Epithelial cell of proximal tubule (primary cell): ENCODE measurements at places on chromosomes 6 and 20.

GRCh38 chr6:18211338-18211737, 53.0 kb downstream of the DEK start:
- DNase-seq: no peak

- DNase-seq: no peak
Measured at GRCh38 chr20:6614836-6615235, 152.7 kb upstream of the BMP2 start.

GRCh38 chr6:90068264-90068663, 174.0 kb downstream of the GJA10 start:
- DNase-seq: peak; percentile 23

DNA sequence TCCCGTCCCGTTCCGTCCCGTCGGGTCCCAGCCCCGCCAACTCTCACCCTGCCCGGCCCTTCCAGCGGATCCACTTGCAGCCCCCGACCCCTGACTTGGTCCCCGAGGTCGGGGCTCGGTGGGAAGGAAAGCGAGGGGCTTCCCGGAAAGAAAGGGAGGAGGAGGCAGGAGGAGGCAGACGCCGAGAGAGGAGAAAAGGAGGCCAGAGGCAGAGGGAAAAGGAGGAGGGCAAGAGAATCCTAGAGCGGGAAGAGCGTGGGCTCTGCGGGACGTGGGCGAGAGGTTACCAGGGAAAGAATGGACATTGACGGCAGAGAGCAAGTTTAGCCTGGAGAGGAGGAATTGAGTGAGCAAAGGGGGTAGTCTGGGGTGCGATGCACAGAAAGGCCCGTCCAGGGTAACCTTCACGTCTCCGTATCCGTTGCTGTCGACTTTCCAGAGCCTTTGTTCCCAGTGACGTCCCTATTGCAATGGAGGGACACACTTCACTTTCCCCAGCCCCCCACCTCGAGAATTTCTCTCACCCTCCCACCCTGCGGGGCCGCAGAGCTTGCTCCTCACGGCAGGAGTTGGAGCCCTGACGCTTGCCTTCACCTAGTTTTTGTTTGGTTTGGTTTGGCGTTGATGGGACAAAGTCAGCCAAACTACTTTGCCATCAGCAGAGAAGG, 477 bp upstream of the MOXD1 start:
- DNase-seq: no peak

GRCh38 chr20:53205046-53205445, 232.9 kb downstream of the TSHZ2 start:
- DNase-seq: no peak

- no peak for DNase-seq
Measured at GRCh38 chr6:106039897-106040592, 46.1 kb upstream of the PRDM1 start.

DNA sequence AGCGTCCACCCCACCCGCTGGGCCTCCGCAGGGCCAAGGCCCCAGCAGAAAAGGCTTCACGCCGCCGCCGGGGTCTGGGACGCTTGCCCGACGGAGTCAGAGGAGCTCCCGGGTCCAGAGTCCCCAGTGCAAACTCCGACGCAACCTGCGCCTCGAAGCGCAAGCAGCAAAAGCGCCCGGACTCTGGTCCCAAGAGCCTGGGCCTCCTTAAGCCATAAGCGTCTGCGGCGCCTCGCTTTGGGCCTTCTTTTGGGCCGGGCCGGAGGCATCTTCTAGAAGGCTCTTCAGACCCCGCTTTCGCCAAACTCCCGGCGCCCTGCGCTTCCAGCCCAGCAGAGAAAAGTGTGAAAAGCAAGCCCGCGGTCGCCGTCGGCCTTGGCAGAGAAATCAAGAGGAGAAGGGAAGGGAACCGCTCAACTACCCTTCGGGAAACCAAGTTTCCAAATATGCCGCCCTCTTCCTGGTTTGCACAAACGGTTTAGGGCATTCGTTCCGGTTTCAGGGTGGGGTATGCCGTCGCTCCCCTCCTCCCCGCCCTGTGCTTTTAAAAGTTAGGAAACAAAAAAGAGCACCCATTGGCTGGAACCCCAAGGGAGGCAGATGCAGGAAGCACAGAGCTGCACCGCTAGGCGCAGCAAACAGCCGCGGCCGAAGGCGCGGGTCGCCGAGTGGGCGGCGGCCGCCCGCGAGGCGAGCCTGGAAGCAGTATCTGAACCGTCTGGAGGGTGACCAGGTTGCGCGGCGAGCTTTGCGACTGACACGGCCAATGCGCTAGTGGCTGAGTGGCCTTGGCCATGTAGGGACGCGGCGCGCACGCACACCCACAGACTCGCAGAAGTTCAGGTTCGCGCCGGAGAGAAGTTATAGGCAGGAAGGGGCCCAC, 1.2 kb downstream of the TBX18 start:
- no peak for DNase-seq

DNA sequence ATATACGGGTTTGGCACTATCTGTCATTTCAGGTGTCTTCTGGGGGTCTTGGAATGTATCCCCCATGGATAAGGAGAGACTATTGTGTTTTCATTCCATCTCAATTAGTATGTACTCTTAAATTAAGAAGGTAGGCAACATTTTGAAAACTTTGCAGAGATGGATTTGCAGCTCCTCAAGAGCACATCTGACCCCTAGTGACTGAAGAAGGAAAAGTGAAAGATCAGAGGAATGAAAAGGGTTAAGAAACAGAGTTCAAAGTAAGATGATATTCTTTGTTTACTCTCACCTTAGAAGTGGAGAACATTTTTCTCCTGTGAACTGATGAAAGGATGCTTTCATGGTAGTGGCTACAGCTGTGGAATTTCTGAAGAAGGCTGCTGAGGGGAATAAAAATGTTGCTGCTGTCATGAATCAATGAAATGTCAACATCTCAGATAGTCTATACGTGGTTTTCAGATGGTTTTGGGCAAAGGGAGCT, 41.5 kb downstream of the SH3BGRL2 start:
- no peak for DNase-seq

- peak; percentile 4 for DNase-seq
Measured at GRCh38 chr20:43220612-43221011, 30.9 kb upstream of the PTPRT start.

DNA sequence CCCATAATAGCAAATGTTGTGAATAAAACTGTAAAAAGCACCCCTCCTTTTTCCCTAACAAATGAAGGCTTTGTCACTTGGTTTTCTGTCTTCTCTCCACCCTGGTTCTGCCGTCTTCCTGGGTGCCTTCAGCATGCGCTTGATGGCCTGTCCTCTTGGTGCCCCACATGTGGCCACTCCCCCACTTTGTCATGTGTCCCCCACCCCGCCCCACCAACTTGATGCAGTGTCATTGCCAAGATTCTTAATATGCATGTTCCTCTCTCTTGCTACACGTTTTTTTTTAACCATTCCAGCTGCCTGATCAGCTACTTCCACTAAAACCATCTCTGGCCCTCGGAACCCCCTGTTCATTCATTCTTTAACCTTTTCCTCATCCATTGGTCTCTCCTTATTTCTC, 340.3 kb downstream of the QKI start:
- no peak for DNase-seq

DNA sequence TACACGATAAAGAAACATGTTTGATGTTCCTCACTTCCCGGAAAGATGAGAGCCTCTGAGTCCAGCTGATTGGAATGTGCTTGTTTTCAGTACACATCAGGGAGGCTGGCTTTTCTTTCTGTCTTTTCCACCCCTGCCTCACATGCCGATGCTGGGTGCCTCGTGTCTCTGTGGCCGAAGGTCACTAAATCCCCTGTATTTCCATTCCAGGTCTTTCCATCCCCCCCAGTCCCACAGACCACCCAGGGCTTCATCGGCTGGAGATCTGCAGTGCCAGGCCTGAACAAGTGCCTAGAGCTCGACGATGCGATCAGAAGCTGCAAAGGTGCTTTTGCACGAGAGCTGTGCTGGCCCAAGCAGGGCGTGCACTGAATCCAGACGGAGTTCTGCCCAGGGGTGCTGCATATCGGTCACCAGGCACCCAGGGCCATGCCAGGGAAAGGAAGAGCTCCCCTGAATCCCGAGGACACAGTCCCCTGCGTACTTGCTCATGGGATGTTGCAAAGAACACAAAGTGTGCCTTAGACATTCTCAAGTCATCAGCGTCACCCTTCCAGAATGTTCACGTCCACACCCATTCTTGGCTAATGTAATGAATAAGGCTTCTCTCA, 67.9 kb downstream of the ANKRD60 start:
- no peak for DNase-seq

DNA sequence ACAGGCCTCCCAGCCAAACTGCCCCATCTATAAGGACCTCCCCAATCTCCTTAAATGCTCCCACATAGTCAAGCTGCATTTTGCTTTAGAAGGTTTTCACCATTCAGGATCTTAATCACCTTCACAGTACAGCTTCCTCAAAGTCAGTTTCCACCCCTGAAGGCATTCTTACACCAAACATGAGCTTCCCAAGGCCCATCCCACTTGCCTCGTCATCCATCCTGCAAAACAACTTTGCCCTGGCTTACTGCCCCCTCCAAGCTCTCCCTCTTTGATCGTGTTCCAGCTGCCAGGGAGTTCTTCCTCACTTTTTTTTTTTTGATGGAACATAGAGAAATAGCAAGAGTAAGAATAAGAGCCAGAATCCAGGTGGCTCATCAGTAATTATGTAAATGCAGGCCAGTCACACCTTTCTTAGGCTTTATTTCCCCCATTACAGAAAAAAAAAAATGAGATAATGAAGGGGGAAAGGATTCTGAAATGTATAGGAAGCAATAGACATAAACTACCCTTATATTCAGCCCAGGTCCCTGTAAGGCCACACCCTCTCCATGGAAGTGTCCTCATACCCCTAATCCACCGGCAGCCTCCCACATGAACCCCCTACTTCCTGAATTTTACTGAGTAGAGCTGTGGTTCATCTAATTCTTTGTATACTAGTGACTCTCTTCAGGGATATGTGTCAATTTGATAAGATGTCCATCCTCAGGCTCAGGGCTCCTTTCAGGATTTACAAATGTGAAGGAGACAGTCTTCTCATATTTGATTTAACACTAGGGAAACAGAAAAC, 12.7 kb downstream of the TRIM27 start:
- no peak for DNase-seq

DNA sequence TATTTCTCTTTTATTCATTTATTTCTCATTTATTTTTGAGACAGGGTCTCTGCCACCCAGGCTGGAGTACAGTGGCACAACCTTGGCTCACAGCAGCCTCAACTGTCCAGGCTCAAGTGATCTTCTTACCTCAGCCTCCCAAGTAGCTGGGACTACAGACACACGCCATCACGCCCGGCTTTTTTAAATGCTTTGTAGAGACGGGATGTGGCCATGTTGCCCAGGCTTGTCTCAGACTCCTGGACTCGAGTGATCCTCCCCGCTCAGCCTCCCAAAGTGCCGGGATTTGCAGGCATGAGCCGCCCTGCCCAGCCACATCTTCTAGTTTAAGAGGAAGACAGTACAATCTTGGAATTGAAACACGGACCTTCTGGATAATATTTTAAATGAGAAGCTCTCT, 21.6 kb upstream of the FOXF2 start:
- DNase-seq: no peak

- DNase-seq: no peak
Measured at GRCh38 chr6:99879431-99879830, 114.6 kb downstream of the MCHR2 start.

- peak; percentile 22 for DNase-seq
Measured at GRCh38 chr20:17873410-17874270, 95.0 kb downstream of the SNX5 start.

DNA sequence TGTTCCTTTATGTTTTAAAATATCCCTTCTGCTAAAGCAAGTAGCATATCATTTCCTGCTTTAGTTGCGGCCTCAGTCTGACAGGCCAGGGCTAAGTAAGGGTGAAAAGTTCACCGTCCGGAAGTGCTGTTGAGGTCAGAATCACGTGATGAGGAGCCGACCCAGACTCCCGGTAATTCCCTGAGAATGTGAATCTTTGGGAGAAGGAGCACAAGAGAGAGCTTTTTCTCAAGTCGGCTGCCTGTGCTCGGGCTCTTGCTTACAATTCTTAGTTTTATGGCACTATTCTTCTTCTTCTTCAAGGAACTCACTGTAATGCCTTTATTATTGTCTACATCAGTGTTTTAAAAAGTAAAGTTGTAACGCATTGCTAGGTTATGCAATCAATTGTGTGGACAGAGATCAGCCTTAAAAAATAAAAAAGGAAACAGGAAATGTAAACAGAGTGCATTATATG, 309.3 kb downstream of the PRL start:
- DNase-seq: peak; percentile 82

DNA sequence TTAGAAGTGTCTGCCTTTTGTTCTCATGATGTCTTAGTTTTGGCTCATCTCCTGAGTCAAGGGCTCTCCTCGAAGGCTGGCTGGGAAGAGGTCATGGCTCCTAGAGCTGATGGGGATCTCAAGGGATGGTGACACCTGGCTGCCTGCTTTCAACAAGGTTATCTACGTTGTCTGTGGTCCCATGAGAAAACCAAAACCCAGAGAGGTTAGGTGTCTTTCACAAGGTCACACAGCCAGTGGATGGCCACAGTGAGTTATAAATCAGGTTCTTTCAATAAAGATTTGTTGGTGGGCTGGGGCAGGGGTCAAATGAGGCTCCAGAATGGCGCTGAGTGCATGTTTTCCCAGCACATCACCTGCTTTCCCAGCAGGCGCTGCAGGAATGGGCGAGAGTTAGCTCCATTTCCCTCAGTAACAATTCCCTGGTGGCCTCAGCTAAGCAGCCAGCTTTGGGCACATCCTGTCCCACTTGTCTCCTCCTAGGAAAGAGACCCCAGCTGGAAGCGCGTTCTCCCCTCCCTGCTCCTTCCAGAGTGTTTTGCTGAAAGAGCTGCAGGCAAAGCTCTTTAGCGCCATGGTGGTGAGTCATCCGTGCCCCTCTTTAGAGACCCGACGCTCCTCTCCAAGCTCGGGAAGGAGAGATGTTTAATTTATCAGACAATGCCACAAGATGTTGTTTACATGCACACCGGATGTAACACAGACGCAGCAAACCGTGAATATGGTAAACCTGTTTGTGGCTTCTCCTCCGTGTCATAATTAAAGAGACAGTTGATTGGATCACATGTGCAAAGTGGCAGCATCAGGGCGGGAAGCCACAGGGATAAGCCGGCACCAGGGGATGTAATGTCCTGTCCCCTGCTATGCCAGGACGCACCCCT, 109.7 kb downstream of the LRFN2 start:
- DNase-seq: no peak

DNA sequence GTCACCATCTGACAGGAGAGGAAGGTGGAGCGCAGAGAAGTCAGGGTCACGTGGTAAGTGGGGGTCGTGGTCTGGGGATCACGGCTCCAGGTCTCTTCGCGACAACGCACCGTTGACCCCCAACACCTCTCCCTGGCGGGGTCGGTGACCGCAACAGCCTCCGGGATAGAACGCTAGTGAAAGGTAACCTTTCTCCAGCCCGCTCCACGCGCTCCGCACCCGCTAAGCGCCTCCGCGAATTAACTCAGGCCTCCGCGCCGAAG, 600 bp upstream of the SYNJ2 start:
- no peak for DNase-seq

- no peak for DNase-seq
Measured at GRCh38 chr20:46893877-46894578, 615 bp upstream of the EYA2 start.

GRCh38 chr6:3654436-3654835, 97.1 kb downstream of the PXDC1 start:
- no peak for DNase-seq
